ENCODE measurements at places on chromosomes 11 and 22. TPM values are rescaled to one million over a fixed set of nuclear protein-coding genes. Genes with fewer than 3 reads are reported as not detected.

DNA sequence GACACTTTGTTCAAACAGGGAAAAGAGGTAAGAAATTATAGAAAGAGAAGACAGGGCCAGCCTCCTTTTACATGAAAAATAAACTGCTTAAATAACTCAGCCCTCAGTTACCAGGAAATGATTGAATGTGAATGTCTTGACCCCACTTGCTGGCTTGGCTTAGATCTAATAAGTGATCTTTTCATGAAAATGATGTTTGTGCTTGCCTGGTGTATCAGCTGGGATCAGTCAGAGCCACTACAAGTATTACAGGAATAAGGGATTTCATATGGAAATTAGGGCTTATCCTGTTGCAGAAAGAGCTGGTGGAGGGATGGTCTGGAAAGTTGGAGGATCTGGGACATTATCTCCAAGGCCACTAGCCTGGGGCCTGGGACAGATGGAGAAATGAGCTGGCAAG is 51.8 kb downstream of the COMMD9 start:
- no peak for DNase-seq

DNA sequence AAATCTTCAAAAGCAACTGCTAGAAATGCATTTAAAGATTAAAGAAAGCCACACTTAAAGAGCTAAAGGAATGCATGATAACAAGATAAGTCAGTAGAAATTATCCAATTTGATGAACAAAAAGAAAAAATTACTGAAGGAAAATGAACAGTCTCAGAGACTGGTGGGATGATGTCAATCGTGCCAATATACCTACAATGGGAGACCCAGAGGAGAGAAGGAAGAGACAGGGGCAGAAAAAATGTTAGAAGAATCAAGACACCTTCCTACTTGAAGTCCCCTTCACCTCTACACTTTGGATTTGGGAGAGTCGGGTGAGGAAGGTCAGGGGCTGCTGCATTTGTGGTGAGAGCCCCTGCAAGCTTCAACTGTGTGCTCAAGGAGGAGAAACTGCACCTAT is 216.3 kb downstream of the BUD13 start:
- no peak for DNase-seq

- DNase-seq = no peak
Observed at GRCh38 chr11:25755381-25755780, 576.5 kb upstream of the ANO3 start.

GRCh38 chr11:134543241-134543640 is 131.2 kb upstream of the B3GAT1 start:
- no peak for DNase-seq

The C11orf42 gene
- not detected for polyA plus RNA-seq

GRCh38 chr22:22047266-22047665 is 64.7 kb upstream of the TOP3B start:
- no peak for DNase-seq

DNA sequence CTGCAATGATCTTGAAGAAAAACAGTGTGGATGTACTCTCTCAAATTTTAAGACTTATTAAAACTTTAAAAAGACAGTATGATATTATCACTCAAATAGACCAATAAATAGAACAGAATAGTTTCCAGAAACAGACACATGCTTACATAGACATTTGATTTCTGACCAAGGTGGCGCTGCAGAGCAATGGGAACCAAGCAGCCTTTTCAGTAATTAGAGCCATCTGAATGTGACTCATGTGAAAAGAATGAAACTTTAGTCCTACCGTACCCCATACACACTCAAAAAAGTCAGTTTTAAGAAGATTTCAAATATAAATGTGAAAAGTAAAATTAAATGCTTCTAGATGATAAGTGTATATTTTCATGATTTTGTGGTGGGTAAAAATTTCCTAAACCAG is 74.2 kb upstream of the MS4A8 start:
- DNase-seq = peak; percentile 9

DNA sequence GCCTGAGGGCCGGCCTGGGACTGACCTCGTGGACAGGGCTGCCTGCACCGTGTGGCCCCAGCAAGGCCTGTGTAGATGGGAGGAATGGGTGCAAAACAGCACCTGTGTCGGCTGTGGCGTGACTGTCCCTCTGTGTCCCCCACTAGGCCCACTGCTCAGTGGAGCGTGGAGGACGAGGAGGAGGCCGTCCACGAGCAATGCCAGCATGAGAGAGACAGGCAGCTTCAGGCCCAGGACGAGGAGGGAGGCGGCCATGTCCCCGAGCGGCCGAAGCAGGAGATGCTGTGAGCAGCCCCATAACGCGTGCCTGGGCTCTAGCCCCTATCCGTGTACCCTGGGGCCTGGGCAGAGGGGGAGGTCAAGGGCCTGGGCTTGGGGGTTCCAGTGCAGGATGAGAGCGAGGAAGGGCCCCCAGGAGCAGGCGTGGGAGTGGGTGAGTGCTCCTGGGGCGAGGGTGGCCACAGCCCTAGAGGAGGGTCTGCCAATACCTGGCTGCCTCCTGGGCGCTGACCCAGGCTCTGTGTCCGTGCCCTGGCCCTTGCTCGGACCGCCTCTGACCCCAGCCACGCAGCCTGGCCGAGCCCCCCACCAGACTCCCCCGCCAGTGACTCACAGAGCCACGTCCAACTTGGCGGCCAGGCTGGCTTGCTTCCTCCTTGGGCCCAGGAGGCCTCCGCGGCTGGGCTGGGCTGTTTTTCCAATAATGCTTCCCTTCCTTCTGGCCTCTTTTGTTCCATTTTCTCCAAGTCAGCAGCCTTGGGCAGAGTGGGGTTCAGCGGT is 11.6 kb downstream of the PRR33 start:
- DNase-seq = no peak

The OR5A1 gene
- 0.05 TPM for polyA plus RNA-seq

The SMPD1 gene
- polyA plus RNA-seq = 4.5 TPM
